ENCODE measurements at places on chromosomes 5 and 9.

DNA sequence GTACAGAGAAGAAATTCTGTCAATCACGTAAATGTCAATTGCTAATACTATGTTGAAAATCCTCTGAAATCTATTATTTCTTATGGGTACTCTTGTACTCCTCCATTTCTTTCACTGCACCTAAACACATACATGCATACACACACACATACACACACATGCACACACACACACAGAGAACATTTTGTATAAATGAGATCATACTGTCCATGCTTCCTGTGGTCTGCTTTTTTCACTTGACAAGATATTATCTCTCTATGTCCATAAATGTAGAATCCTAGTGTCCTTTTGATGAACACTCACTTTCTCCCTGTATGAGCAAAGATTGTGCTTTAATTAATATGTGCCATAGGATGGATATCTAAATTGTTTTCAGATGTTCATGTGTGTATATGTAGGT, 32.7 kb upstream of the TLR4 start:
- no peak for DNase-seq

- no peak for DNase-seq
Observed at GRCh38 chr9:110029956-110030480, 177.9 kb downstream of the C9orf152 start.

GRCh38 chr5:37900692-37901091, 60.9 kb upstream of the GDNF start:
- peak; percentile 67 for DNase-seq

- DNase-seq: no peak
Observed at GRCh38 chr9:134442486-134443173, 116.4 kb downstream of the RXRA start.

DNA sequence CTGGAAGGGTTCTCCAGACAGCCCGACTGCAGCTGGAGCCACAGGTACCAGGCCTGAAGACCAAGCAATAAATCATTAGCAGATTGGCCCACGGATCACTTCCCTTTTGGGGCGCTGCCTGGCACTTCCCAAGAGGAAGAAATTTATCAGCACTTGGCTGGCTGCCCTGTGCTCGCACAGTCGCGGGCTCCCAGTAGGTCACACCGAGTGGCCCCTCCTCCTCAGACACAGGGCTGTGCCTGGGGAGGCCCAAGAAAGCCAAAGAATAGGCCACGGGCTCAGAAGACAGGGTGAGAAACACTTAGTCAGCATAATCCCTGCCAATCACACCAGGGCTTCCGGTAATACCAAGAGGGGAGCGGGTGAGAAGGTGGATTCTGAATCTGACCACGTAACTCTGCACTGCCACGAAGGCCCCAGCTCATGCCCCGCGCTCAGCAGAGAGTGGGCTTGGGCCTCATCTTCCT, 115.7 kb upstream of the MSX2 start:
- peak; percentile 70 for DNase-seq

DNA sequence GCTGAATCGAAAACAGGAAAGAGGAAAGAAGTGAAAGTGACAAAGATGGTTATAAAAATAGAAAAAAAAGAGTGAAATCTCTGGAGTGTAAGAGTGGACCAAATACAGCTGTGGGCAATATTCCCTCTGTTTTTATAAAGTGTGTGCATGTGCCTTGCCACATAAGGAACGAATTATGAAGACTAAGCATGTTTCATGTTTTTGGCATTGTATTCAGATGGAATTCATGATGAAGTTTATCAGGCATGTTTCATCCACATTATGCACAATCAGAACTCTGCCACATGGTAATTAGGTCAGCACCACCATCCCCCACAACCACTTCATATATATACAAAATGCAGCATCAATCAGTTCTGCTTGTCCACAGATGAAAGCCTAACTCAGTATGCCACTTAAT, 348.0 kb downstream of the ZNF608 start:
- no peak for DNase-seq

GRCh38 chr5:115571441-115571878, 26.9 kb upstream of the FEM1C start:
- DNase-seq: no peak

DNA sequence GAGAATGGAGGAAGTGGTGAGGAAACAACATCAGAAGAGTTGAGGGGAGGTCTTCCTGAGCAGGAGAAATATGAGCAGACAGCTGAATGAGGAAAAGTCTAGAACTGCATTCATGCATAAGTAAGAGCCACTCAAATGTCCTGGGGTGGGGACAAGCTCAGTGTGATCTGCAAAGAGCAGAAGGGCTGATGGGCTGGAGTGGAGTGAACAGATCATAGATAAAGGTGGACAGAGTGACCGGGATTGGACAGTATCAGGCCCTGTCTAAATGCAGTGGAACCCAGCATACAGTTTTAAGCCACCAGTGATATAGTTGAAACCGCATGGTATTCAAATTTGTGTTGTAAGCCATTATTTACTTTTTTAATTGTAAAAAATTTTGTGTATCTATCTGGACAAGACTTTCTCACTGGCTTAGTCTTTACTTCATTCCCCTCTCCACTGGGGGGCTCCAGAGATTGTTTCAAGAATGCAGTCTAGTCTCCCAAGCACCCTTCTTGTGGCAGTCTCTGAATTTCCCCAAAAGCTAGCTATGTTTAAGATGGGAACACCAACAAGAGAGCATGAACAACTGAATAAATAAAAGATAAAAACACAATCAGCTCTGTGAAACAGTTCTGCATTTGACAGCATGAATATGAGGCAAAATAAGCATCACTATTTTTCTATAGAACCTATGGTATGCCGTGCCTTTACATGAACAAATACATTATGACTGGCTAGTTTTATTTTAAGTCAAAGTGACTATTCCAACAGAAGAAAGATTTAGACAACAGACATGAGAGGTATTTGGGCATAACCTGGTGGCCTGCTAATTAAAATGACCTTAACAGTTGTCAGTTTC, 10.7 kb upstream of the STK32A start:
- DNase-seq: peak; percentile 66

DNA sequence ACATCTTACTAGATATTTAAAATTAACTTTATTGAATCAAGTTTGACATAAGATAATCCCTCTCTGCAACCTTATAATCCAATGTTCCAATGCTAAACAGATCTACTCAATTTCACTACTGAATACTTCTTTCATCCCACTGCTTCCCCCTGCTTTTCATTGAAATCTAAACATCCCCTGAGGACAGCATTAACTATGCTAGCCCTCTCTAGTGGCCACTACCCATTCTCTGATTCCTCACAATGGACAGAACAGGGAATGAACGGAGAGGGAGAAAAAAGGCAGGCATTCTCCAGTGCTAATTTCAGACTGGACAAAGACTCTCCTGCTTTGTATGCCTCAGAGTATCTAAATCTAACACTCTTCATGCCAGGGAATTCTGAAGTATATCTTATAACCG, 54.3 kb upstream of the RGS7BP start:
- DNase-seq: no peak

- DNase-seq: no peak
Observed at GRCh38 chr5:109859537-109859936, 169.8 kb downstream of the MAN2A1 start.

DNA sequence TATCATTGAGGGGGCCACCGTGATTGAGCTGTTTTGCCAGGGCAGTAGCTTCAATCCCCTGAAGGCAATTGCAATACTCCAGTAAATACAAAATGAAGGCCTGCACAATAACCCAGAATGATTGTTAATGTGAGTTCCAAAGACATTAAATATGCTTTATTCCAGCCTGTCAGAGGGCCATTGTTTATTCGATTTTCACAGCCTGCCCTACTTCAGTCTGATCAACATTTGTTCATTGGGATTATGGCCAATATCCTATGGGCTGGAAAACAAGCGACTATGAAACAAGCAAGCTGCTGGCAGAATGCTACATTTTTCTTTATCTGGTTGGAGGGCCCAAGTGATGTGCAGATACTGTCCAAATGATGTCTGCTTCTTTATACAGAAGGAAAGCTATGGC, 543.1 kb downstream of the TLE1 start:
- no peak for DNase-seq

- DNase-seq: no peak
Observed at GRCh38 chr5:138371454-138371853, 19.0 kb downstream of the KDM3B start.

GRCh38 chr9:34580358-34580757, 9.2 kb downstream of the CNTFR start:
- DNase-seq: no peak

DNA sequence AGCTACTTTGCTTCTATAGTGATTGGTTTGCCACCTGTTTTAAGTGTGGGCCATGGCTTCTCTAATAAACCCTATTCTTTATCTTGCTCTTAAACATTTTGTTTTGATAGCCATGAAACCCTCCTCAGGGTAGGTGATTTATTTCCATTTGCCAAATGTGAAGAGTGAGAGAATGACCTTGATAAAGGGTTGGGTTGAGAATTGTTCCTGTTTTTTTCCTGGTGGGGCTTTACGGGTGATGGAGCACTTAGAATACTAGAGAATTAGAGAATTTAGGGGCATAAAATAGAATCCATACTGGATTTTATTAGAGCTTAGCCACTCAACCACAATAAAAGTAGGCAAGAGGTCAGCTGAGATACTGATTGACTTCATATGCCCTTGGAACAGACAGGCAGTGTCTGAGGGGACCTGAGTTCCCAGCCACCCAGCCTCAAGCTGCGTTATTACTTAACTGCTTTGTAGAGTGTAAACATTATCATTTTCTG, 68.9 kb downstream of the COMMD10 start:
- no peak for DNase-seq

DNA sequence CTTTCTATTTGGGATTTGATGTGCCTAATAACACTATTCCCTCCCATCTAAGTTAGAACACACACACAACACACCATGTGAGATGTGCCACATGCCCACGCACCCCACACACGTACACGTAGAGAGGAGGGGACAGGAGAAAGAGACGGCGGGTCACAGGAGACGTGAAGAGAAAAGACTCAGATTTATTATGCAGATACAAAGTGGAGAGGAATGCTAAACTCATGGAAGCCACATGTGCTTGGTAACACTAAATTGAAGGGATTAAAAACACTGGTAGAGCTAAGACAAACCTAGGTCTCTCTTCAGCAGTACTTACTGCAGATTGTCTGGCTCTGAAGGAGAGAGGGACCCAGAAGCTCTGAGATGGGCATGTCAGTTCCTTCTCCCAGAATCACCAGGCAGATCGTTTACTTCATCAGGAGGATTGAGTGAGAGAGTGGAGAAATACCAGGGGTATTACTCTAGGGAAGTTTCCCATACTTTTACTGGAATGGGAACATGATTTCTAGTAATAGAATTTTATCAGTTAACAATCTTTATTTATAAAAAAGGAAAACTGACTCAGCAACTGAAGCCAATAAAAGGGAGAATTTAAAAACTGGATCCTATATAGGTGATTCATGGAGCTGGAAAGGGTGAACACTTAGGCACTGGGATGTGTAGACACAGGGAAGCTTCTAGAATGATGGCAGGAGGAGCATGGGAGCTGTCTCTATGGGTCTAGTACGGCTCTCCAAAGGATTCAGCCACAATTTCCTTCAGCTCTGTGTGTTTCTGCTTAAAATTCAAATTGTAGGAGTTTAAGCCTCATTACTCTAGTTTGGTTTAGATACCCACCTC, 139.4 kb downstream of the MACIR start:
- no peak for DNase-seq

DNA sequence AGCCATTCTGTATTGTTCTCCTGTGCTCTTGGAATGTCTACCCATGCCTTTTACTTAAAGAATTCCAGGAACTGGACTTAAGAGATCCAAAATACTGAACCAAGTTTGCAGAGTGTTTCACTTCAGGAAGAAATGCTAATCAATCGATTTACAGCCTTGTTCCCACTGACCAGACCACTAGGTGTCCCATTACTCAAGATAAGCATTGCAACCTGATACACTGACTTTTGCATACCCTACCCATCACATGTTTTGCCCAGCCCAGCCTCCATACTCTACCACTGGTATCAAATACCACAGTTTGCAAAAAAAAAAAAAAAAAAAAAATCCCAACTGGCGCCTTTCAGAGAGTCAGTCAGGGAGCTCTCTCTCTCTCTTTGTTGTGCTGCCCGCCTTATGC, 550.8 kb downstream of the CDH9 start:
- DNase-seq: no peak

DNA sequence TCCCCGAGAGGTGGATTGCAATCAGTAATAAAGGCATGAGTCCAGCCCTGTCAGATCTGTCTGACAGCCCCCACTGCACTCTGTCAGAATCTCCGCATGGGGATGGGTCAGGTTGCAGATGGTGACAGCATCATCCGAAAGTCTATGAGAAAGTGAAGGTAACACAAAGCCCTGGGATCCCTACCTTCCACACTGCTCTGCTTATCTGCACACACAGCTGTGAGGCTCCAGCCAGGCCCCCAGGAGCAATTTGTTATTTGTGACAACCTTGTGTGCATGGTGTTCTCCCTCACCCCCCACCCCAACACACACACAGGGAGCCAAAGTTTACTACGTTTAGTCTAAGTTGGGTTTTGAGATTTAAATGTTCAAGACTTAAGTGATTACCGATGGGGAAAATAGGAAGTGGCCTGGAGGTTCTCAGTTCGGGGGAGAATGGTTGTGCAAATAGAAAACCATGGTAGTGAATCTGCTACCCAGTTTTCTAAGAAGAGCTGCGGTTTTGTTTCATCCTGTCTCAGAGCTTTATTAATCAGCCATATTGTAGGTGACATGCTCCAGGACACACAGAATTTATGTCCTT, 92.7 kb downstream of the SV2C start:
- DNase-seq: no peak

- no peak for DNase-seq
Observed at GRCh38 chr5:71937921-71938698, 169.2 kb upstream of the MAP1B start.

DNA sequence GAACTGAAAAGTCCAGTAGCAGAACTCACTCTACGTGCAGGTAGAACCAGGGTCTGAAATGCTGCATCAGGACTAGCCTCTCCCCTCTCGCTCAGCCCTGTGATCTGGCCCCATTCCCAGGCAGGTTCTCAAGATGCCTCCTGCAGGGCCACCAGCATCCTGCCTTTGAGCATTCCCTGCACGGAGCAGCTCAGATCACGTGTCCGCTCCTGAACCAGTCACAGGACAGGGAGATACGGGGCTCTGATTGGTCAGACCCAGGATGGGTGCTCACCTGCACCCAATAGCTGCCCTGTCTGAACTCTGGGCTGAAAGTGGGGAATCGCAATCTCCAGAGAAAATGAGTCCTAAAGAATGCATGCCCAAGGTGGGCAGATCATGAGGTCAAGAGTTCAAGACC, 50.8 kb downstream of the NEURL1B start:
- DNase-seq: peak; percentile 65

DNA sequence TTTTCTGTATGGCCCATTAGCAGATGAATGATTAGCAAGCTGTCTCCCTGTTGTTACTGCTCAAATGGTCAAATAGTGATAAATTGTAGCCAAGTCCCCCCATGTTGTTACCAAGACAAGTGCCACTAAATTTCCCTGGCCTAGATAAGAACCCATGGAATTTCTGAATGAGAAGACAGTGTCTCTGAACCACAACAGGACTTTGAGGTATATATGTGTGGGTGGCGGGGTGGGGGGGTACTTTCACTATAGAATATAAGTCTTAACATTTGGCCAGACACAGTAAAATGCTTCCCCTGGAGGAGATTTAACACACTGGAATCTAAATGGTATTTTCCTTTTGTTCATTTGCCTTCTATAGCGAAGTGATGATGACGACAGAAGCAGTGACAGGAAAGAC, 28.7 kb downstream of the XPA start:
- no peak for DNase-seq
